Cortex of kidney (tissue), 1 donor: ENCODE measurements at places on chromosomes 7 and 10.

GRCh38 chr7:150323682-150324372 lies 482 bp upstream of the ACTR3C start:
- DNase-seq = no peak

DNA sequence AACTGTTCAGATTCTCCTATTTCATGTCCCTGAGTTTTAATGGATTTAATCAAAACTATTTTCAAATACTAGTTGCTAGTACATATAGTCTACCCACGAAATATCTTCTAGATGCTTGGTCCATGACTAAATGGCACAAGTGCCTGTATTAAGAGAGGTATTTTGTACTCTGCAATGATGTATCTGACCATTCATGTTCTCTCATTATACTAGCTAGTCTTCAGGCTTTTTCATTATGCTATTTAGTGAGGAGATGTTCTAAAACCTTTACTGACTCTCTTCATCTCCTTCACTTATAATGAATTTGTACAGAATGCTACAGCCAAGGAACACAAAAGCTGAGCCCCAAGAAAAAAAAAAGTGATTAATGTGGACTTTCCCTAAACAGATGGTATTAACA lies 222.5 kb downstream of the AHR start:
- no peak for DNase-seq

- no peak for DNase-seq
Observed at GRCh38 chr7:50220273-50220672, 84.2 kb upstream of the IKZF1 start.

GRCh38 chr10:43299579-43299978 lies 32.7 kb upstream of the RASGEF1A start:
- DNase-seq = no peak

DNA sequence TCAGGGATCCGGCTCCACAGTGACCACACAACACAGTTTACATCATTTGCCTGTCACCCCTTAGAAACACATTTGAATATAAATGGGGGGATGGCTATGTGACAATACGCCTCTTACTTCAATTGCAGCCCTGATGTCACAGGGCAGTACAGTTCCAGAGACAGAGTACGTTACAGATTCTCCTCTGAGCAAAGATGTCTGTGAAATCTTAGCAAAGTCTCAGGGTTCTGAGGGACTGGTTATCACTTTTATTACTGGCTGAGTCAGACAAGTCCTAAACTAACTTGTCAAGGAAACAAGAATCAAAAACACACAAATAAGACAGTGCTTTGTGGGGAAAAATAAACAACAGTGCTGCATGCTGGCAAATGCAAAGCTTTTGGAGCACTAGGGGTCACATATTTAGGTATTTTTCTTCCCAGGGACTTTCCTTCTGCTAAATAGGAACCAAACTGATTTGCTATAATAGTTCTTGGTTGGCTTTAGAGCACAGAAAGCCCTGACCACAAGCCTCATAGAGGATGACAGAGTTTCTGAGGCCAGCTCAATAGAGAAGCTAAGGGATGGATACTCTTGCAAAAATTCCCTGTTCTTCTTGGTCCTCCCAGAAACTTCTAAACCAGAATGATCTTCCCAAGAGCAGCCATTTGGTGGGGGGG lies 501.6 kb downstream of the GRID1 start:
- DNase-seq = no peak

DNA sequence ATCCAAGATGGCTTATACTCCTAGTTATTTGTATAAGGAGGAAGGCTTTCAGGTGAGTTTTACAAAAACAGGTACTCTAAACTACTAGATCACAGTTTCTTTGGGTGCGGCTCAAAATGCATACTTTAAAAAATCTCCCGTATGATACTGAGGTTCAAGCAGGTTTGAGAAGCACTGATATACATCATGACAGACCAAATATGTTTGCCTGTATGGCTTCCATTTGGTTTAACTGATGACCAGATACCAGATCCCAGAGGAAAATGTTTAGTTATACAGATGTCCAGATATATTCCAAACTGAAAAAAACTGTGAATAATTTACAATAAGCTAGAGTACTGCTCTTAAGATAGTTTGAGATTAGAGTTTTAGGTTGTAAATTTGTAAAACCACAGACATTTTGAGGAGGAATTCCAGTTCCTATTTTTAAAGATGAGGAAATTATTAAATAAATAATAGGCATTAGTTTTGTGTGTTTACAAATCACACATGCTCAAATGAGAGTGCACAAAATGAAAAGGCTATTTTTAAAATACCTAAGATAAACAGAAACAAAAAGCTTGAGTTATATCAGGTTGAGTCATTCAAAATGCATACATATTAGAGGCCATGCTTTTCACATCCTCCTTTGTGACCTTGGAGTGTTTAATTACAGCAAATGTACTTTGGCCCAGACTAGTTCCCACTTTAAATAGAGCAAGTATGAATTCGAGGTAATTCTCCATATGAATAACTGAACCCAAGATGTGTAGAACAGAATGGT lies 60.5 kb downstream of the SEMA3C start:
- DNase-seq = no peak

- DNase-seq = no peak
Observed at GRCh38 chr7:107563081-107563774, 492 bp downstream of the COG5 start.

DNA sequence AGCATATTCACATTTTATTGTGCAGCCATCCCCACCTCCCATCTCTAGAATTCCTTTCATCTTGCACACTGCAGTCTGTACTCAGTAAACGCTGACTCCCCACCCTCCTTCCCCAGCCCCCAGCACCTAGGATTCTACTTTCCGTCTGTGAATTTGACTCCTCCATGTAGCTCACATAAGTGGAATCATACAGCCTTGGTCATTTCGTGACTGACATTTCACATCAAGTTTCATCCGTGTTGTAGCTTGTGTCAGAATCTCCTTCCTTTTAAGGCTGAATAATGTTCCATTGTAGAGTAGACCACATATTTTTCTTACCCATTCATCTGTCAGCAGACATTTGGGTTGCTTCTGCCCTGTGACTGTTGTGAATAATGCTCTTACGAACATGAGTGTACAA lies 26.2 kb upstream of the TCERG1L start:
- DNase-seq = no peak

DNA sequence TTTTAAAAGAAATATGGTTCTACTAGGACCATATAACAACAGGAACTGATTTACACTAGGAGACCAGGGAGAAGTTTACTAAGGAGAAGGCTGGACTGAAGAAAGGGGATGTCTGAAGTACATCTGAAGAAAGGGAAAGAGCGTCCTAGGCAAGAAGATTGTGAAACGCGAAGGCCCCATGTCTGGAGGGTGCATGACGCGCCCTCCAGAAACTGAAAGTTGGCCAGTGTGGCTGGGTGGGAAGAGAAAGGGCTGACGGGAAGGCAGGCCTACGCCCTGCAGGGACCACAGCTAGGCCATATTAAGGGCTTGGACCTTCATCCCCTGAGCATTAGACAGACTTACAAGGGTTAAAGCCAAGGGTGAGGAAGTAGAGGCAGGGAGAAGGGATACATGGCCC lies 158.0 kb downstream of the TRIL start:
- DNase-seq = no peak

DNA sequence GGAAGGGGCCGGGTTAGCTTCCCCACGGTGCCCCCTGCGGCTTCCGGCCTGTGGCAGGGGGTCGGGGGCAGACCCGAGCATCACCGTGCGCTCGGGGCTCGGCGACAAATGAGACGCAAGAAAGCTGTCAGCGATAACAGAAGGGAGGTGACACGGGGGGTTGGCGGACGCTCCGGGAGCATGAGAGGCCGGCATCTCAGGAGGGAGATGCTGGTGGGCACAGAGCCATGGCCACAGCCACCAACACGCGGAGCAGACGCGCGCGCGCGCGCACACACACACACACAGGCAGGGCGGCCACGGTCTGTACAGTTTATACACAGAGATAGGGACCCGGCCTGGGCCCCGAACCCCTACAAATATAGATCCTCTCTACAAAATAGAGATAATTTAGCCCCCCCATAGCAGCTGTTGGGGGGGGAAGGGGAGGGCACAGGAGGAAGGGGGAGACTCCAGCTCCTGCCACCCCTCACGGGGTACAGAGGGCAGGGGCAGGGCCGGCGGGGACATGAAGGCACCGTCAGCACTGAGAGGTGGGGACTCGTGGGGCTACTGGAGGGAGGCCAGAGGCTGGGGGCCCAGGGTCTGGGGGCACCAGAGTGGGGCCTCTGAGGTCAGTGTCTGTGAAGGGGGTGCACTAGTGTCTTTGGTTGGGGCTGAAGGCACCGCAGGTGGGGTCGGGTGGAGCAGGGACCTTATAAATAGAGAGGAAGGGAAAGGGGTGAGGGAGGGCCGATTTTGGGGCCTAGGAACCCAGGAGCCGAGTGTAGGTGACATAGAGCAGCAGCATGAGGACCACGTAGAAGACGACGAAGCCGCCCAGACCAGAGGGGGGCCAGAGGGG lies 884 bp upstream of the SAP25 start:
- DNase-seq = no peak

GRCh38 chr10:126670056-126670894 lies at the start of gene C10orf90:
Gene C10orf90 (minus strand): TSS chr10:126670693. CDS start chr10:126670480, 213 bp downstream.
- DNase-seq = no peak

GRCh38 chr7:57256637-57257375 lies 124.6 kb upstream of the ZNF479 start:
- no peak for DNase-seq

GRCh38 chr7:79386688-79387422 lies 66.6 kb downstream of the MAGI2 start:
- DNase-seq = no peak
